ENCODE measurements at places on chromosomes 1 and 21.
A peak's percentile ranks its signal among the peaks of the same experiment; 100 is the strongest.

GRCh38 chr1:100414693-100415497 lies 62.6 kb downstream of the CDC14A start:
- H3K27ac ChIP-seq, result peak overlapping the region; percentile 21
- peaks cover 9% of the 10 kb centered on the region for H3K4me1 ChIP-seq
- no peaks in the 10 kb centered on the region for H3K36me3 ChIP-seq
- DNase-seq, result no peak

DNA sequence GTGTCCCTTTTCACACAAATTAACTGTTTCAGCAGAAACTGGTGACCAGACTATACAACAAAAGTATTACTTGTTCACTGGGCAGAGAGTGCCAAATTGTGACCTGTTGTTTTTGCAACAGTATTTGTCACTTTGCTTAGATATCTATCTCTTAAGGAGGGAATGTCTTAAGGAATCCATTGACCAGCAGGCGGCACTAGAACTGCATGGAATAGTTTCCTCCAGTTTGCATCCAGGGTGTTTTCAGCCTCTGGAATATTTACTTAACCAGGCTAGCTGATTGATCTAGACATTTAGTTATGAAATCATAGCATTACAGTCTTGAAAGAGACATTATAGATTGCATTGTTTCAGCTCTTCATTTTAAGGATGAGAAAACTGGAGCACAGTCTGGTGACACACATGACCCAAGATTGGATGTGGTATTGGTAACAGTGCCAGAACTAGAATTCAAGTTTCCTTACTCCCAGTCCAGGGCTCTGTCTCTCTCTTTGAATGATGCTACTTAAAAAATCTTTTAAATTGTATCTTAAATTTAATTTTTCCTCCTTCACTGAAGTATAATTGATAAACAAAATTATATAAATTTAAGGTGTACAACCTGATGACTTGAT lies 16.9 kb downstream of the RPTN start:
- H3K4me3 ChIP-seq, result no peak overlapping the region
- no peak for DNase-seq
- no peaks in the 10 kb centered on the region for H3K27me3 ChIP-seq
- H3K4me1 ChIP-seq, result no peaks in the 10 kb centered on the region
- H3K27ac ChIP-seq, result no peak overlapping the region
- no peaks in the 10 kb centered on the region for H3K36me3 ChIP-seq

DNA sequence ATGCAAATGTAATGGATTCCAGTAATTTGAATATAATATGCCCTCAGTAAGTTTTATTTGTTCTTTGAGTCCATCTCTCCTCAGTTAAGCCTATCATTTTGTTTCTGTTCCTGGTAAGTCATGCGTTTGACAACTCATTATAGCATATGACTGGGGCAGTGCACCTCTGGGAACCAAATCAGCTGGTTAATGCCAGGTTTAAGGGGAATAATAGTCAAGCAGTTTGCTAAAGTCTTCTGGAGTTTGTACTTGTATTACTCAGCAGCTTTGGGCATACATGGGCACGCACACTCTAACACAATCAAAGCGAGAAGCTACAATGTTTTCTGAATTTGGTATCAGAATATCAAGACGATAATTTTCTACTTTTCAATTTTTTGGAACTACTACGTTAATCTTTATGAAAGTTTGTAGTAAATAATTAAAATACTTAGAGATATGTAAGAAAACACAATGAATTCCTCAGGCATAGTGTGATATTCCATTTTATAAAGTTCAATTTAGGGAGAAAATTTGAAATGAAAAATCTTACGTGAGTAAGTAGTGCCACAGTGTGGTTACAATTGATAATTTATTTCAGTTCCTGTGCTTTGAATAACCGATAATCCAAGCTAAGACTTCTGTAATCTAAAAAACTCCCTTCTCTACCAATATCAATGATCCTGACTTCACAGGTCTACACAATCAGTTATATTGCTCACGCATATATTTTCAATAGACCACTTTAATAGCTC lies 43.8 kb upstream of the KCTD3 start:
- H3K27me3 ChIP-seq, result no peaks in the 10 kb centered on the region
- H3K4me3 ChIP-seq, result no peak overlapping the region
- H3K27ac ChIP-seq, result no peak overlapping the region
- DNase-seq, result no peak

- H3K36me3 ChIP-seq, result no peaks in the 10 kb centered on the region
- no peak overlapping the region for H3K4me3 ChIP-seq
- DNase-seq, result no peak
Measured at GRCh38 chr21:21845901-21846300, 847.7 kb downstream of the NCAM2 start.

DNA sequence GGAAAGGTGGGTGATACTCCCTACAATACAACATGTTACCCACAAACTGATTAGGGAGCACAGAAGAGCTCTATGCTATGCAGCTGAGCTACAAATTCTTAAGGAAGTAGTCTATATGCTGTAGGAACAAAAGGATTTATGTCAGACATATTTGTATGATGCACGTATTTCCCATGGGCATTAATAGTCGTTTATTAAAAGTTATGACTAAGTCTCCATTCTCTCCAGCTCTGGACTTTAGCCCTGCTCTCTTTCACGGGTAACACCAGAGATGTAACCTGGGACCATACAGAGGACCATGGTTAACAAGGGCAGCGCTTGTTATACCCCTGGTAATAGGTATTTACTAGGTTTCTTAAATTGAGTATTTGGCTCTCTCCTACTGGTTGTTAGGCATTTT lies 168.2 kb upstream of the C1orf105 start:
- no peaks in the 10 kb centered on the region for H3K36me3 ChIP-seq
- DNase-seq, result no peak
- no peak overlapping the region for H3K4me3 ChIP-seq
- peaks cover 16% of the 10 kb centered on the region for H3K4me1 ChIP-seq
- H3K27ac ChIP-seq, result no peak overlapping the region
